Activated CD4-positive, alpha-beta memory T cell treated with anti-CD3 and anti-CD28 coated beads, Interleukin-2, amount 10 ng/mL, durations not matched to agents 7 days and 5 days (primary cell): ENCODE measurements at places on chromosomes 4 and X. TPM values are rescaled to one million over a fixed set of nuclear protein-coding genes. Genes with fewer than 3 reads are reported as not detected.

FMR1NB gene
- total RNA-seq = not detected

DCHS2 gene
- not detected for total RNA-seq

RWDD4 gene
- total RNA-seq = 13.0 TPM

TEX13D gene
- not detected for total RNA-seq

CYLC1 gene
- total RNA-seq = not detected

MGAT4D gene
- total RNA-seq = not detected

GABRE gene
- not detected for total RNA-seq
